Renal cortical epithelial cell (primary cell): ENCODE measurements at places on chromosomes 3 and 15.

DNA sequence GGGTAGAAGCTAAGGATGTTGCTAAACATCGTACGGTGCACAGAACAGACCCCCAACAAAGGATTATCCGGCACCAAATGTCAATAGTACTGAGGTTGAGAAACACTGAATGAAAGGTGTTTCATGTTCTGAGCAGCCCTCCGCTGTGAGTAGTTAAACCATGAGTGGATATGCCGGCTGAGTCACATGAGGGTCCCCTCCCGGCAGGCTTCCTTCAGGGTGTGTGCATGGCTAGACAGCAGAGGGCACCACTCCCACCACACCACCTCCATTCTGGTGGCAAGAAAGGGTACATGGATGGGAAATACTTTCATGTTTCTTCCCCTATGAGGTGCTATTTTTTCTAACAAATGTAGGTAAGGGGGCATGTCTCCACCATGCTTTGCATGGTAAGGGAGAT lies 128.3 kb upstream of the SEMA6D start:
- no peak for DNase-seq

DNA sequence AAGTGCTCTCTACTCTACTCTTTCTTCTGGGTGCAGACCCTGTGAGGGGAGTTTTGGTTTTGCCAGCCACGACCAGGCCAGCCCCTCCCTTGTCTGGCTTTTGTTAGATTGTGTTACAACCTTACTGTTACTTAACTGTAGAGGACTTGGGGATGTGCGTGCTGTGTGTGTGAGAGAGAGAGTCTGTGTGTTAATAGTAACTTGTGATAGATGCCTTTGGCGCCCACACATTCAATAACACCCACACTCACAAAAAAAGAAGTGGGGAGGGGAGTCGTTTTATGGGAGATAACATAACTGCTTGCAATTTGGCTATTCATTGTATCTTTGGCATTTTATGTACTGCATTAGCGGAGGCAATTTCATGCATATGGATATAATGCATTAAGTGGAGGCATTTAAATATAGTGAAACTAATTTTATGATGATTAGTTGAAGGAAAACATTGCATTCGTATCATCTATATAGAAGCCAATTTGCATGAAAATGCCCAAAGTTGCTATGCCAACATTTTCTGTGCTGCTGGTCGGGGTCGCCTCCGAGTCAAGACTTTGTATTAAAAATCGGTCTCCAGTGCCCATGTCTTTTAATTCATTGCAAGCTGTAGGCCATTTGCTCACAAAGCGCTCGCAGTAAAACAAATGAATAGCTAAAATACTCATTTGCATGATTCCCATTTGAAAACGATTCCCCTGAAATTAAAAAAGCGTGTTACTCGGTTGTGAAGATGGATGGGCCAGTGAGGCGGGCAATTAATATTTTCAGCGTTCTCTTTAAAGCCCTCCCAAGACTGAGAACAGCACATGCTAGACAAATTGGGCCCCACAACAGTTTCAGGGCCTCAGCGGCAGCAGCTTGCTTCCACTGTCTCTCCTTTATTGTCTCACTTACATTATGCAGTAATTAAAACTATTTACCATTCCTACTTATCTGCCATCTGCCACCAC lies 158.5 kb upstream of the SMAD3 start:
- DNase-seq: no peak

DNA sequence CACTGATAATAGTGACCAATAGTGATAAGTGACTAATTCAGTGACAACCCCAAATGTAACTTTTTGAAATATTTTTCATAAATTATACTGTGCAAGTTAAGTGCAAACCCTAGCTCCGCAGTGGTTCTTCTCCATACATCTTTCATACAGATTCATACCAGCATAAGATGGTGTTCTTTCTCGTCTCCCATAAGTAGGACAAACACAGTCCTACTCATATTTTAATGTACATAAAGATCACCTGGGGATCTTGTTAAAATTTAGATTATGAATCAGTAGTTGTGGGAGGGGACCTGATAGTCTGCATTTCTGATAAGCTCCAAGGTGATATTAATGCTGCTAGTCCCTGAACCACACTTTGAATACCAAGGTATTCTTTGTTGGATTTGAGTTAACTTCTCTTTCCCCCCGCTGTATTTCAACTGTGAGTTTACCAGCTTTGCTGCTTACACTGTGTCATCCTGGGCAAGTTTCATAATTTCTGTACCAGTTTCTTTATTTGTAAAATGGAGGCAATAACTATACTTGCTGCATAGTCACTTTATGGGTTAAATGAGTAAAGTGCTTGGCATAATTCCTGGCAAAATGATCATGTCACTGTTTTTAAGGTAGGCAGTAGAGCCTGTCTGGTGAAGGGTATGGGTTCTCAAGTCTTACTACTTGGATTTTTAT lies 34.7 kb upstream of the C3orf38 start:
- no peak for DNase-seq

- DNase-seq: no peak
Measured at GRCh38 chr15:44716983-44717602, 5.8 kb downstream of the B2M start.

GRCh38 chr3:16828815-16829214 lies 55.9 kb upstream of the PLCL2 start:
- DNase-seq: peak; percentile 79

- no peak for DNase-seq
Measured at GRCh38 chr3:23496165-23496564, 293.0 kb downstream of the UBE2E2 start.

- no peak for DNase-seq
Measured at GRCh38 chr3:25554376-25554775, 110.3 kb downstream of the TOP2B start.

DNA sequence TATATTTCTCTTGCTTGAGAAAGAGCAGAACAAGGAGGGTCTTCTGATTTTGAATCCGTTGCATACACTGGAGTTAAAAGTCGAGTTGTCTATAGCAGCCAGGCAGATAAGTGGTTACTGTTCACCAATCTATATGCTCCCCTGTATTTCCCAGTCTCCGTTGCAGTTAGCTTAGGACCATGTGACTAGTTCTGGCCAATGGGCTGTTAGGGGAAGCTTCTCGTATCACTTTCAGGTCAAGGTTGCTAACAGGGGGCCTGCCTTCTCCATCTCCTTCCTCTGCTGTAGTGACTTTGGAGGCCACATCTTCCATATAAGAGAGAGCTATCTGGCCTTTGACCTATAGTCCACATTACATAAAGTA lies 188.5 kb upstream of the KBTBD8 start:
- no peak for DNase-seq

DNA sequence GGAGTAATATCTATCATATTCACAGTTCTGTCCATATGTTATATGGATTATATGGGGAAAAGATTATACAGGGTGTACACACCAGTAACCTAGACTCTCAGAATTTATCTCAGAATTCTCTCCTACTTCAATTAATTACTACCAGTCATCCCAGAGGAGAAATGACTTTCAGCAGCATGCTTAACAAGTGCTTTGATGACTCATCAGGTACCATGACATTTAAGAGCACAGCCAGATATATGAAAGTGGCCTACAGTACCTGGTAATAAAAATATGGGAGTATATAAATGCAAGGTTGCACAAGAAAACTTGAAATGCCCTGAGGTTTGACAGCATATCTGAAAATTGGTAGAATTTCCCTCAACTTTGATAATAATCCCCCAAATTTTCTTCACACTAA lies 1273.0 kb downstream of the OTOL1 start:
- peak; percentile 54 for DNase-seq

- DNase-seq: no peak
Measured at GRCh38 chr3:41522612-41523011, 323.3 kb downstream of the CTNNB1 start.

- no peak for DNase-seq
Measured at GRCh38 chr3:25480811-25481210, 52.7 kb downstream of the RARB start.

DNA sequence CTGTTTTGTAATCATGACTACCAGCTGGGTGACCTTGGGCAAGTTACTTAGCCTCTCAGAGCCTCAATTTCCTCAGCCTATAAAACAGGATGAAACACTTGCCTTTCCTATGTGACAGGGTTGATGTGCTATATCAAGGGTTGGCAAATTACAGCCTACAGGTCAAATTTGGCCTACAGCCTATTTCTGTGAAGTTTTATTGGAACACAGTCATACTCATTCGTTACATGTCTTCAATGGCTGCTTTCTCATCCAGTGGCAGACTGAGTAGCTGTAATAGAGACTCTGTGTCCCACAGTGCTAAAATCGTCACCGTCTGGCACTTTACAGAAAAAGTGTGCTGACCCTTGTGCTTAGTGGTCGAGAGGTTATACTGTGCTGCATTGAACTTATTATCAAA lies 16.6 kb downstream of the ABHD6 start:
- no peak for DNase-seq

GRCh38 chr3:127387556-127388153 lies 99.8 kb upstream of the PRR20G start:
- DNase-seq: no peak

DNA sequence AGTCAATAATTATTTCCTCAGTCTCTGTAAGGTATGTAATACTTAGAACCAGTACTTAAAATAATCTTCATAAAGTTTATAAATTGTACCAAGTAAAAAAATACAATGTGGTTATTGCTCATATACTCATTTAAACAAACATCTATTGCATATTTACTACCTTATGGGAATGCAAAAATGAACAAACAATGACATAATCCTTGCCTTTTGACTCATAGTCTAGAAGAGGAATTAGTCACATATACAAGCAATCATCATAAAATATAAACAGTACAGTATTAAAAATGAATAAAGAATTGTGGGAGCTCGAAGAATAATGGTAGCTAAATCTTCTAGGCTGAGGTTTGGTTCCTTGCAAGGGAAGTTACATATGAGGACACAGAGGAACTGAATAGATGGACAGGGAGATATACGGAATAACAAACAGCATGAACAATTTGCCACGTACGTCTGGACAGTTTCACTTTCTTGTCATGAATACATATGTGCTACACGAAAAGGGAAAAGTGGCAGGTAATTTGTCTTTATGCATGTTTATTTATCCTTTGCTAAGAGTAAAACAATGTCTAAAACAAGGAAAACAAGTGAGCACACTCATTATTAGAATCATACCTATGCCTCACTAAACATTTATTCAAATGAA lies 17.2 kb downstream of the IMPG2 start:
- no peak for DNase-seq

DNA sequence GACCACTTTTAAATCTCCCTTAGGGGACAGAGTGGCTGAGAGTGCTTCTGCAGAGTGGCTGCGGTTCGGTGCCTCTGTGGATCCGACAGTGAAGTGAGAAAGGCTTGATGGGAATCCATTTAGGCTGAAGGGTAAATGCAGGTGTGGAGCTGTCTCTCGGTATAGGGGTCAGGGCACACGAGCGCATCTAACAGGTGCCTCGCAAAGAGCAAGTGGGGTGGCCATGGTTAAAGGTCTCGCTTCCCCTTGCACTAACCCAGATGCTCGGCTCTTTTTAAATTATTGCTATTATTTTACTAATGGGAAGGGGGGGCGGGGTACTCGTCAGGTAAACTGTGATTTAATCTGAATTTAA lies 598 bp upstream of the GJD2 start:
- no peak for DNase-seq

- DNase-seq: peak; percentile 54
Measured at GRCh38 chr3:110579840-110580550, 491.6 kb upstream of the NECTIN3 start.

- DNase-seq: no peak
Measured at GRCh38 chr3:16559653-16560365, 45.4 kb downstream of the DAZL start.

GRCh38 chr3:114025451-114025850 lies 30.9 kb downstream of the CCDC191 start:
- peak; percentile 80 for DNase-seq

DNA sequence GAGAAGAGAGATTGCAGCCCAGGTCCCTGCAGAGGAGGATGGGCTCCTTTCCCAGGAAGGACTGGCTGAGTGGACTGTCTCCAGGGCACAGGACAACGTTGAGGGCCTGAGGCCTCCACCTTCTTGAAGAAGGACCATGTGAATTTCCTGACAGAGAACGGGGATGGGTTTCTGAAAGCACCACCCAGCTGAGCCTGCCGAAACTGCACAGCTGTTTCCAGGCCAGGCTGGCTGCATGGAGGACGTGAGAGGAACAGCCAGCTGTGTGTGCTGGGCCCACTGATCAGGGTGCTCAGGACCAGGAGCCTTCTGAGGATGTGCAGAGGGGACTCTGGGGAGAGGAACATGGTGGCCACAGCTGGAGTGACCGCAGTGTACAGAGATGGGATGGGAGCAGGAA lies 39.2 kb downstream of the HMCES start:
- no peak for DNase-seq

DNA sequence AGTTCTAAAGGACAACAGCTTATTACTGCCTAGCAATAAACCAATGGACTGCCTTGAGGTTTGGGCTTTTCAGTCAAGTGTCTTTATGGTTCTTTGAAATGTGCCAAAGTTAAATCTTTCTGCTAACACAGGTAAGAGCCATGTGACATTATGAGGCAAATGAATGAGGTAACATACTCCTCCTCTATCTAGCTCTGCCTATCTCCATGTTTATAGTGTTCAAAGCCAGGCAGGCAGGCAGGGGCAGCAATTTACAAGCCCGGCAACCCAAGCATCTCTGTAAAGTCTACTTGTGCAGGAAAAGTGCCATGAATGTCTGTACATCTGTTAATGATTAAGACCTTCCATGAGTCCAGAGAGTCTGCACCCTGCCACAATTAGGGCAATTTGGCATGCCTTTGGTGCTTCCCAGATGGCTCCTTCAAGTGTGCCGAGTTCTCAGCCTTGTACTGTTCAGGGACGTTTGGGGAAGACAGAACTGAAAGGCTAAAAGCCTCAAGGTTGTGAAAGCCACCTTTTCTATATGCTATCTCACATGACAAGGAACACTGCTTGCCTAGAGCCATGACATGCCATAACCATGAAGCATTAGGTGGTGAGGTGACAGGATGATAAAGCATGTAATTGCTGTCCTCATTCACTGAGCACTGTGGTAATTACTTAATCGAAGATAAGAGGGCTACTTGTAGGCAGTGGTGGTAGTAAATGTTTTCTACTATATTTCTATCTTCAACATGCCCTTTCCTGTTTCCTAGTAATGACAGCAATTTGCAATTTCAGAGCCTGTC lies 41.4 kb upstream of the EIF1B start:
- DNase-seq: peak; percentile 84

- DNase-seq: no peak
Measured at GRCh38 chr3:190272747-190273146, 49.5 kb downstream of the CLDN1 start.

DNA sequence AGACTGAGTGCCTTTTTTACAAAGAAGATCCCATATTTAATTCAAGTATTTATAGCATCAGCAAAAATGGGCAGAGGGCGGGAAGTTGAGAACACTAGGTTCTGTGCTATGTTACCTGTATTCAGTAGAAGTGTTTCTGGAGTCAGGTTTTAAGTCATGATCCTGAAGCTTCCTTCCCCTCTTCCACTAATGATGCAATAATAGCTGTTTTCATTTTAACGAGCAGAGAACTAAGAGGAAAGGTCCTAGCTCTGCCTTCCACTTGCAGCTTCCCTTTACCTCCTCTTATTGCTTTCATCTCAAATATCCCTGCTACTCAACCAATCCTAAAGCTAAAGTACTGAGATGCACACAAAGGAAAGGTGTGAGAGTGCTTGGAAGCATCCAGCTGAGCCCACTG lies 16.9 kb upstream of the TMOD3 start:
- DNase-seq: no peak
